ENCODE measurements at places on chromosomes 2 and 18.

- no peak for DNase-seq
These were observed 63.2 kb downstream of the SCG2 start for GRCh38 chr2:223538920-223539440.

DNA sequence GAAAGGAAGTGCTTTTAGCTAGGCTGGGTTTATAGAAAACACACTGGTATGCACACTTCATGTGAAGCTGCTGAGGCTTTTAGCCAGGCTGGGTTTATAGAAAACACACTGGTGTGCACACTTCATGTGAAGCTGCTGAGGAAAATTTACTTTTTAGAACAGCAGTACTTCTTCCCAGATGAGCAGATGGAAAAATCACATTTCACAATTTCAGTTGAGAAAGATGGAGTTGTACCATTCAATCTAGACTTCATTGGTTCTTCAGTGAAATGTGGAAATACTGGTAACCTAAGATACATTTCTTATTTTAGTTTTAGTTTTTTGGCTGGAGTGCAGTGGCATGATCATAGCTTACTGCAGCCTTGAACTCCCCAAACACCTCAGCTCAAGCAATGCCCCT is 11.1 kb downstream of the SNTG2 start:
- no peak for DNase-seq

DNA sequence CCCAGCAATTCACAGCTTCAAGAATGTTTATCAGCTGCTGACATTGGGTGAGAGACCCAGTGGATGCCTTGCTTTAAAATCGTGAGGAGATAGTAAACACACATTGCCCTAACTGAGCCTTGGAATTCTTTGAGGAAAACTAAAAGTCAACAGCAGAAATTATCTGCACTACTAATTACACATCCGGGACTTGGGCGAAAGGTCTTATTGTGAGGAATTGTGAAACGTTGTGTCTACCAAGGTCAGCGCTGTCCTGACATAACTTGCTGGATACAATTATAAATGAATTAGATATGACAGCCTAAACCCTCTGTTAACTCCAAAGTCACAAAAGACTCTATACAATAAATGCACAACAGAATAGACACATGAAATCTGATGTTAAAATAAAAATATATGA is 121.4 kb downstream of the ST6GAL2 start:
- DNase-seq = no peak

- no peak for DNase-seq
These were observed 16.5 kb downstream of the HS6ST1 start for GRCh38 chr2:128302011-128302743.

GRCh38 chr2:29245742-29246382 is 130.6 kb downstream of the CLIP4 start:
- DNase-seq = no peak

- DNase-seq = no peak
These were observed 10.1 kb downstream of the HDAC4 start for GRCh38 chr2:239390546-239391285.

- DNase-seq = no peak
These were observed 31.8 kb downstream of the RNU4ATAC start for GRCh38 chr2:121562269-121563176.

GRCh38 chr2:37096568-37096967 is 12.2 kb downstream of the GPATCH11 start:
- no peak for DNase-seq

GRCh38 chr2:181058378-181059269 is 78.2 kb downstream of the UBE2E3 start:
- peak; percentile 47 for DNase-seq

GRCh38 chr2:28681158-28681571 is 70.5 kb upstream of the PPP1CB start:
- no peak for DNase-seq

- no peak for DNase-seq
These were observed 32.2 kb upstream of the LPIN2 start for GRCh38 chr18:3044931-3045698.

All from fibroblast of the conjunctiva (primary cell).